T follicular helper cell (primary cell): ENCODE measurements at places on chromosomes 12 and 14.

DNA sequence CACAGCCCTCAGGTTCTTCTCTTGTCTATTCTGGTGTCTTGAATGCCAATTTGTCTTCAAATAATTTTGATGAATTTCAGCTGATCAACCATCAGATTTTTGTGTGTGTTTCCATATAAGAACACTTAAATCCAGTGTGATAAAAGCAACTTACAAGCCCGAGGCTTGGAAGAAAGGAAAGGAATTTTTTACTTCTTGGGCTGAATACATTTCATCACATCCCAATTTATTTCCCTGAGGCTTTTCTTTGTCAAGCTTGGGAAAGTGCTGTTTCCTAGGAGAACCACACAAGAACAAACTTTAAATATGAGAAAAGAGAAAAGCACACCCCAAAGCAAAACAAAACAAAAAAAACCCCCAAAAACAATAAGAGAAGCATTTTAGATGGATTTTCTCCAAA lies 26.6 kb downstream of the GPRC5D start:
- no peak for DNase-seq

GRCh38 chr12:82896979-82897378 lies 210.3 kb downstream of the TMTC2 start:
- DNase-seq, result no peak

DNA sequence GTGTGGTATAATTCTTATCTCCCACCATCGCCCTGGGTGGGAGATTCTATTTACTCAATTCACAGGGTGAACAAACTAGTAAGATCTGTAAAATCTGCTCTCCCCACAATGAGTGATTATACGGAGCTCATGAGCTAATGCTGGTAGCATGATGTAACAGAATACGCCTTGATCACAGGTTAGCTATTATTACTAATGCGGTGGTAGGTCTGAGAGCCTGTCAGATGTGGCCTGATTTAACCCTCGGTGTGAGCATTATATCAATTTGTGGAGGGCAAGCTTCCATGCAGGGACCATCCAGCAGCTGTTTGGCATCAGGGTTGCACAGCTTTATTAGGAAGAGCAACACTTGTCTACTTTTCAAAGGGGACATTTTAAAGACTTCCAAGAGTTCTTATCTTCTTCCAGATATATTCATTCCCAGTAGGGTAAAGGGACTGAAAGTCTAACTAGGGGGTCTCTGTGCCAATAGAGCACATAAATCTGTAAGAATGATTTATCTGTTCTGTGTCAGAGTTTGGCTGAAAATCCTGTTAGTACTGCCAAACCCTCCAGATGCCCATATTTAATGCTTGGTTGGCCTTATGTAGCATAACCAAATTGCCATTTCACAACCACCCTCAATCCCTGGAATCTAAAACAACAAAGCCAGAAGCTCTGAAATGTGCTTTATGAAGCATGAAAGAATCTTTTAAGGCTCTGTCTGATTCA lies 18.7 kb downstream of the TSHR start:
- no peak for DNase-seq

- DNase-seq, result no peak
These were observed 6.4 kb downstream of the FKBP4 start for GRCh38 chr12:2801044-2801783.

DNA sequence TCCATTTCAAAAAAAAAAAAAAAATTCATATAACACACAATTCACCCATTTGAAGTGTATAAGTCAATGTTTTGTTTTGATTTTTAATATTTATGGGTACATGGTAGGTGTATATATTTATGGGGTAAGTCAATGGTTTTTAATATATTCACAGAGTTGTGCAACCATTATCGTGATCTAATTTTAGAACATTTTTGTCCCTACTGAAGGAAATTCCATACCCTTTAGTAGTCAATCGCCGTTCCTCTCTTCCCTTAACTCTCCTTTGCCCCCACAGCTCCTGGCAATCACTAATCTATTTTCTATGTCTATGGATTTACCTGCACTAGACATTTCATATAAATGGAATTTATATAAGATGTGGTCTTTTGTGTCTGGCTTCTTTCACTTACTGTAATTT lies 92.8 kb downstream of the TRAFD1 start:
- DNase-seq, result no peak

DNA sequence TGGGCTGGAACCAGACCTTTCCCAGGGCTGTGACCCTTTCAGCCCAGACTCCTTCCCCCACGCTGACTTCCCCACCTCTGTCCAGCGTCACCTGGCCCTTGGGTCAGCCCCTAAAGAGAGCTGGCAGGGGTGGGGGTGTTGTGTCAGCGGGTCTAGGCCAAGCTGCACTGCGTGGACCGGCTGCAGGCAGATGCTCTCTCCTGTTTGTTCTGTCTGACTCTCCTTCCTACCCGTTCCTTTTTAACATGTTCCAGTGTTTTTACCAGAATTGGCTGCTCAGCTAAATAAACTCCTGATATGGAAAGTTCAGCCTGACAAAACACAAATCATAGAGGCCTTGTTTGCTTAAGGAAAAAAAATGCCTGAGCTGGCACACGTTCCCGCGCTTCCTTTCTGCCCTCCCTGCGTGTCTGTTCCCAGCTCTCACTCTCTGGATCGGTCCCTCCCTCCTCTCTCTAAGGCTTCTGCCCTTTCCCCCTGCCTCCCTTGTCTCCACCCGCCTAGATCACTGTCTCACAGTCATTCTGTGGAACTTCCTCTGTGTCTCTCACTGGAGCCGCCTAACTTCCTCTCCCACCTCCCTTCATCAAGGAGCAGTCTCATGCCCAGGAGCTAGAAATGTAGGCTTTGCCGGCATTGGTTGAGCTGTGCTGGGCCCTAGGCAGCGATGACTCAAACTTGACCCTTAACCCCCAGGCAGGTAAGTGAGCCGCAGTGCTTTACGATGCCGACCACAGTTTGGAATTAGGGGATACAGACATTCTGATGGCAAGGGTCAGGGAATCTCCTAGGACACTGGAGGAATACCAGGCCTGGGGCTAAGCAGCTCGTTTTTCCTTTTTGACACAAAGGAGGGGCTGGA lies 15.5 kb upstream of the MLXIP start:
- no peak for DNase-seq

DNA sequence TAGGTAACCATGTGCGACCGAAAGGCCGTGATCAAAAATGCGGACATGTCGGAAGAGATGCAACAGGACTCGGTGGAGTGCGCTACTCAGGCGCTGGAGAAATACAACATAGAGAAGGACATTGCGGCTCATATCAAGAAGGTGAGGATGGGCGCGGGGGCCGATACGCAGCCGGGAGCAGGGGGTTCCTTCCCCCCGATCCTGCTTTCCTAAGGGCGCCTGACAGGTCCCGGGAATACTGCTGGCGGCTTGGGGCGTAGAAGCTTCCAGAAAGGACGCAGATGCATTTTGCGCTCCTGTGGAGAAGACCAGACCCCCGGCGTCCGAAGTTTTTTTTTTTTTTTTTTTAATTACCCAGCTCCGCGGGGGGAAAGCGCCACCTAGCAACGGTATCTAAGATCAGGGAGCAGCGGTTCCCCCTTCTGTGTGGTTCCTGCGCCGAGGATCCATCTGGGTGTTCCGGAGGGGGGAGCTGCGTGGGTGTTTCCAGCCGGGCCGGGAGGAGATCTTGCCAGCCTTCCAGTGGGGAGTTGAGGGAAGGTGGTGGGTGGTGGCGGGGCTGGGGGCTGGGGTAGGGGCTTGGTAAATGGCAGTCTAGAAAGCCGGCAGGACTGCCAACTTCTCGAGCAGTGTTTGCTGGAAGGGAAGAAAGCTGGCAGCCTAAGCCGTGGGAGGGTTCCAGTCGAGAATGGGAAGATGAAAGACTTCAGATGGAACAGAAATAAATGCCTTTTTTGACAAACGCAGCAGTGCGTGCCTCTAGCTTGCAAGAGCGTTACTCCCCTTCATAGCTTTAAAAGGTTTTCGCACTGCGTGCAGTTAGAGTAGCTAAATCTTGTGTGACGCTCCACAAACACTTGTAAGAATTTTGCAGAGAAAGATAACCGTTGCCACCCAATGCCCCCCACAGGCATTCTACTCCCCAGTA lies 764 bp downstream of the DYNLL1 start:
- DNase-seq, result peak; percentile 40

DNA sequence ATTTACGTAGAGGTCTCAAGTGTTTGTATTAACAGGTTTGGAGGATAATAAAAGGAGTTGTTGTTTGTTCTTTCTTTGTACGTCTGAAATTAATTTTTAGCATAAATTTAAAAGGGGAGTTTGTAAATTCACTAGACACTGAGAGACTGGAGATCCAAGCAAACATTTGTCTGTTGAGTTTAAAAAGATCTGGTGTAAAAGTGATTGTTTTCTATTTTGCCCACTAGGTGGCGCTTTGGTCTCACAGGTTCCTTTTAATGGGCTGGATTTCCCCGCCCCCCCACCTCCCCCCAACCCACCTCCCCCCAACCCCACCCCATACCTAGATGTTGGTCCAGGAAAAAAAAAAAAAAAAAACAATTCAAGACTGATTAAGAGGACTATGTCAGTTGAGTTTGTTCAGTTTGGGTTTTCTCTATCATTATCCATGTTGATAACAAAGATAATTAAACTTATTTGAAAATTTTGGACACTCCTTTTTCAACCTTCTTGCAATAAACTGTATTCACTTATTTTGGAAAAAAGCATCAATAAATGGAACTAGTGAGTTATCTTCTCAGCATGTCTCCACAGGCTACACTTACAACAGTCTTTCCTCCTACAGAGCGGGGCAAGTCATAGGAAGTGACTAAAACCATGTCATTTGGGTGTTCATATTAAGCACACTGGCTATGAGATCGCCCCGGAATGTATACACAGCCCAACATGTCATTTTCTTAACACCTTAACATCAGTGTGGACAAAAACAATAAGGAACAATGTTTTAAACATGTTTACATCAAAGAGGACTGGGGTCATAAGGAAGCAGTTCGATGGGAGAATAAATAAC lies 841.1 kb downstream of the NRXN3 start:
- no peak for DNase-seq

- DNase-seq, result no peak
These were observed 13.5 kb downstream of the EXD2 start for GRCh38 chr14:69204753-69205152.

DNA sequence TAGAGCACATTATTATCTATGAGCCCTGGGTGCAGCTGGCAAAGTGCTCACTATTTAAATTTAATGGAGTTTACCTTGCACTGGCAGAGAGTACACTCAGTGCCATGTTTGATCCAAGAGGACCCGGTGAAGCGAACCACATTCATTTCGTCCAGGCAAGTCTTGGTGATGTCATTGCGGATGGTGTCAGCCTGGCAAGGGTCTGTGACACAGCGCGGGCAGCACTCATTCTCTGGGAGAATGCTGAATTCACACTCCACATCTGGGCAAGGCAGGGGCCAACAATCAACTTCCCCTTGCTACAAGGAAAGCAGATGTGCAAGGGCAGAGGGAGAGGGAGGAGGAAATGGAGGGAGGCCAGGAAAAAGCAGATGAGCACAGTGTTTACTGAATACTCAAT lies 356.2 kb downstream of the NELL2 start:
- DNase-seq, result no peak

- no peak for DNase-seq
These were observed 50.2 kb downstream of the MIPOL1 start for GRCh38 chr14:37247791-37248461.

DNA sequence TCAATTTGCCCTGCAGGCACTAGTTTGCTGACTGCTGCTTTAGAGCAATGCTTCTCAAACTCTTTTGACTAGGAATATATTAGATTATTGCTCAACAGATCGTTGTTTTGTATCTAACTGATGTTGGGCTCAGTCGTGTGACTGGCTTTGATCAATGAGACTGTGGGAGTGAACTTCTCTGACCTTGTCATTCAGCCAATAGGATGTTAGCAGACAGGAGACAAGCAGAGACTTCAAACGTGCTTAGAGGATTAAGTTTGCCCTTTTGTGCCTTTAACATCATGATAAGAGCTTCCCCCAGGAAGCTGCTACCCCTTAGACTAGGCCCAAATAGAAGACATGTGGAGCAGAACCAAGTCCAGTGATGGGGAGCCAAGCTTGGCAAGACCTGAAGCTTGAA lies 76.7 kb upstream of the ELK3 start:
- no peak for DNase-seq

- no peak for DNase-seq
These were observed at the start of gene PTPN21 for GRCh38 chr14:88554457-88555286. PTPN21 (minus strand) TSS chr14:88555007; CDS start chr14:88550417, 4,590 bp downstream.

GRCh38 chr14:69428289-69428998 lies 30.0 kb downstream of the SLC39A9 start:
- no peak for DNase-seq

GRCh38 chr14:76948213-76948947 lies 80.1 kb downstream of the IRF2BPL start:
- DNase-seq, result no peak

- peak; percentile 62 for DNase-seq
These were observed 25.6 kb downstream of the RNASE10 start for GRCh38 chr14:20530771-20531571.

DNA sequence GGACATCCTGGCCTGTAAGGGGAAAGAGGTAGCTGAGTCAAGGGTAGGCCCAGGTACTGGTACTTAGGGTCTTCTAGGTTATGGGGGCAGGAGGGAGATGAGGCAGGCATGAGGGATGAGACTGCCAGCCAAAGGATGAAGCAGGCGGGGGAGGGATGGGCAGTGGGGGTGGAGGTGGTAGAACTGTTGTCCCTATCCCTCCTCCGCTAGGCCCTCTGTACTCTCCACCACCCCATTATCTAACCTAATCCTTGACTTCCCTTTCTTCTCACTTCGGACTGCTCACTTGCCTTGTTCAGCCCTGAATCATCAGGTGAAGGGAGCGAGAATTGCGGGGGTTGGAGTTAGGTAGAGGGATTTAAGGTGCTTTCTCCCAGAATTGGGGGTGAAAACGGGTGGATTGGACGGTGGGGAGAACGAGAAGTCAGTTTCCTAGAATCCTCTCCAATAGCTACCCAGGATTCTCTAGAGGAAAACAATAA lies 562 bp downstream of the PAN2 start:
- no peak for DNase-seq

GRCh38 chr12:47343684-47344567 lies 264.2 kb upstream of the AMIGO2 start:
- DNase-seq, result no peak

GRCh38 chr12:103742349-103742932 lies 98.6 kb downstream of the NT5DC3 start:
- DNase-seq, result no peak

DNA sequence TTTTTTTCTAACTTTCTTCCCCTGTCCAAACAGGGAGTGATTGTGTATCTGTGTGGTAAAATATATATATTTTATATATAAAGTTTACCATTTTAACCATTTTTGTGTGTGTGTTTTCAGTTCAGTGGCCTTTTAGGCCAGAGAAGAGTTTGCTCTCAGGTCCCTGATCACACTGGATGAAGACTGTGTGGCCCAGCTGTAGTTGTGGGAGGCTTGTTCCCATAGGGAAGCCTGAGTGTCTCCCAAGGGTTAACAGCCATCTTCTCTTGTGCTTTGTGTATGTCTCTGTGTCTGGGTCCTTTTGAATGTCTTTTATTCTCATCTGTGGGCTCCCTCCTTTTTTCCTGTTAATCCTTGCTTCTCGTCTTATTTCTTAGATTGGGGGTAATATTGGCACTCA lies 23.4 kb downstream of the CGRRF1 start:
- DNase-seq, result no peak

- DNase-seq, result no peak
These were observed 56.6 kb downstream of the GALNT4 start for GRCh38 chr12:89468017-89468416.
